ENCODE measurements at places on chromosomes 5 and 9.

GRCh38 chr5:153896701-153897100, 142.0 kb downstream of the FAM114A2 start:
- no peak for DNase-seq

DNA sequence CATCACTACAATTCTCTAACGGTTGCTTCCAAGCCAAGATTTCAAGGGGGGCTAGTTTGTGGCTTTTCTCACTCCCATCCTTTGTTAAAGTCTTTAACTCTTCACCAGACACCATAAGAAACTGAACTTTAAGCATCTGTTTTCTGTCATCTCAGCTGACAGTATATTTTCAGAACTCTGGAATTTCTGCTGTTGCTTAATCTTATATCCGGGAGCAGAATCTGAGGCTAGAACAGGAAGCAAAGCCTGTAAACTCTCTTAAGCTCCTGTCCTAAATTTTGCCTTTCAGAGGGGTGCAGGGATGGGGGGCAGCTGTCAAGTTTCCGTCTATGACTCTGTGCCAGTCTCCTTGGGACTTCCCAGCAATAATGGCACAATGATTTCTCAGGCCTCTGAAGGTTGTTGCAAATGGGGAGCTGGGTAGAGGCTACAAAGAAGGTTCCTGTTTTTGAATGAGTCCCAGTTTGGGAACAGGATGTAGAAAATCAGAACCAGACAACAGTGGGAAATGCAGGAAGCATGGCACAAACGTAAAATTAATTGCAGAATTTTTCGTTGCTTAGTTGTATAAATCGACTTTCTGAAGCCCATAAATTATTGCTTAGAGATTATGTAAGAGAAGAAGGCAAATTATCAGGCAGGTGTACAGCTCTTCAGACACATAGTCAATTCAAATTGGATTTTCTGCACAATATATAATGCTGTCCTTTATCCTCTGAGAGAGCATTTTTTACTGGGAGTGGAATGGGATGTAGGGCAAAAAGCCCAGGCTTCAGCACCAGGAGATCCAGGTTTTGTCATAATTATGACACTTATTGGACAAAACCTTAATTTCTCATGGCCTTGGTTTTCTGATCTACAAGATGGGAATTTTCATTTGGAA, 430.9 kb downstream of the DMAC1 start:
- no peak for DNase-seq

DNA sequence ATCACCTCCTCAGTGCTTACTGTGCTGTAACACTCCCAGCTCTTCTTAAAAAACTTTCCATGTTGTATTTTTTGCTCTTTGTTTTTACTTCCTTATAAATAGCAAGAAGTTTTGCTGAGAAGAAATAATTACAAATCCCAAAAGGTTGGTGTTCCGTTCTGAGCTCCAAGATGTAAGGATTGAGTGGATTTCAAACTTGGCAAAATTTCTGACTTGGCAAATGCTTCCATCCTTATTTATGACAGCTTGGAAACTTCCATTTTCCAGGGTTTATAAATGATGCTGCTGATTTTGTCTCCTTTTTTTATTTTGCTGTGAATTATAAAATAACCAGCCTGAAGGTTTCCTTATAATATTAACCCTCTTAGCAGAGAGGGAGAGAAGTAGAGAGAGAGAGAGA, 151.9 kb downstream of the NTRK2 start:
- no peak for DNase-seq

DNA sequence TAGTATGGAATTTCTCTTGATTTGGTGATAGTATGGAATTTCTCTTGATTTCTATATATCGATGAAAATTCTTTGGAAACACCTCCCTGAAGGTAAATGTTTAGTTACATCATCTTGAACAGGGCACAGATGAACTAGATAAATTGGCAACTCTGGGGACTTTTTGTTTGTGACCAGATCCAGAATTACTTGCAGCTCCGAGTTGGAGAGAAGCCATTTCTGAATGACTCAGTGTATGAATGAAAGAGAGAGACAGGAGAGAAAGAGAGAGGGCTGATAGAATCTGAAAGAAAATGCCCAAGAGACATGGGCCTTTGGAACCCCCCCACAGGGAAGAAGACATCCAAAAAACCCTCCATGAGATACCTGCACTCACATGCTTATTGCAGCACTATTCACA, 14.1 kb downstream of the TNFSF15 start:
- DNase-seq: no peak

DNA sequence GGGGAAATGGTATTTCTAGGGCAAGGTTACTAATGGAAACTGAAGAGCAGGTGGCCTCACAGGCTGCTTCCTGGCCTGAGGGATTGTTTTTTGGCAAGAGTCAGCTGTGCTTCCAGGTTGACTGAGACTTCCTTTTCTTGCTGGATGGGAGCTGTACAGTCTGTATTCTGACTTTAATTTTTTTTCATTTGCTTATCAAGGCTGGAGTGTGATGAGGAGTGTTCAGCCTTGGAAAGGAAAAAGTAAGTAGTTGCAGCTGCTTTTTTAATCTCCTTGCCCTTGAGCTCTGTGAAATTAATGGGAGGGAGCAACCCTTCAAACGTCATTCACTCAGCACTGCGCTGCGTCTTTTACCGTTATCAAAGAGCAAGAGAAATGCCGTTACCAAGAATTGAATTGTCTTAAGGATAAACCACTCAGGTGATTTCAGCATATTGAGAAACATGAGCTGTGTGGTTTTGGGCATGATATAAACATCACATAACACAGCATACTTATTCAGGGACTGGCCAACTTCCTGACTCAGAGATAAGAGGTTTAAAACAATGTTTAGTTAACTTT, 47.6 kb downstream of the AQP7 start:
- DNase-seq: no peak

GRCh38 chr9:97237951-97238889, 69.2 kb upstream of the CCDC180 start:
- DNase-seq: peak; percentile 78

DNA sequence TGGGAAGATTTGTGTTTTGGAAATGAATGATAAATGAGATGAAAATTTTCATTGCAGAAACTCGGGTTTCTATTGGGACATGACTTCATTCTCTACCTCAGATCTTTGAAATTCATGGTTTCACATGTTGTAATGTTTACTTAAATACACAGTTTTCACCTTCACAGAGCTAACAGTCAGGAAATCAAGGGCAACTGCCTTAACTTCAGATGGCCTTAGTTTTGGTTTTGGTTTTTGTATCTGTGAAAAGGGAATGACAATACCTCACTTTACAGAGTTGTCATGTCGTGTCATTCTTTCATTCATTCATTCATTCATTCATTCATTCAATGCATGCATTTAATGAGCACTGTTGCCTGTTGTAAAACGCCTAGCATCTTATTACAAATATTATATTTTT, 41.9 kb downstream of the NIM1K start:
- DNase-seq: no peak

Measured in CD4-positive, alpha-beta T cell treated with Interferon alpha-2 for 1 hour (primary cell).